ENCODE measurements at places on chromosomes 3 and 15.

DNA sequence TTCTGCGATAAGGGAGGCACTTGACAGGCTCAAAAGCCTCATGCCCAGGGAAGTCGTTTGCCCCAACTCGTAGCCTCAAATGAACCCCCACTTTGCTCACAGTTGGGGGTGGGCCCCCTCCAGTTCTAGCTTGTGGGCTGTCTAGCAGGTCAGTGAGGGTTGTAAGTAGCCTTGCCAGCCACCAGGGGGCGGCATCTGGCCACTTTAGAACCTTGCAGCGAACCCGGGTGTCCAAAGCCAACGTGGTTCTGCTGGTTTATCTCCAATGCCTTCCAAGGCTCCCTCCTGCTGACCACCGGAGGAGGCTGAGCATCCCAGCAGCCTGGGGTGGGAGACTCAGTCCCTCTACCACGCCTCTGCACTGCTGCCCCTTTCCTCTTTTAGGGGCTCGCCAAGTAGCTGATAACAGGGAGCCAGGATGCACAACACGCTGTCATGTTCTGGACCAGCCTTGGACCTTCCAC lies 9.2 kb upstream of the RBSN start:
- peak; percentile 62 for DNase-seq

- no peak for DNase-seq
Measured at GRCh38 chr3:159779883-159780282, 208.8 kb upstream of the IL12A start.

GRCh38 chr3:58058361-58059263 lies 50.4 kb downstream of the FLNB start:
- DNase-seq, result no peak

DNA sequence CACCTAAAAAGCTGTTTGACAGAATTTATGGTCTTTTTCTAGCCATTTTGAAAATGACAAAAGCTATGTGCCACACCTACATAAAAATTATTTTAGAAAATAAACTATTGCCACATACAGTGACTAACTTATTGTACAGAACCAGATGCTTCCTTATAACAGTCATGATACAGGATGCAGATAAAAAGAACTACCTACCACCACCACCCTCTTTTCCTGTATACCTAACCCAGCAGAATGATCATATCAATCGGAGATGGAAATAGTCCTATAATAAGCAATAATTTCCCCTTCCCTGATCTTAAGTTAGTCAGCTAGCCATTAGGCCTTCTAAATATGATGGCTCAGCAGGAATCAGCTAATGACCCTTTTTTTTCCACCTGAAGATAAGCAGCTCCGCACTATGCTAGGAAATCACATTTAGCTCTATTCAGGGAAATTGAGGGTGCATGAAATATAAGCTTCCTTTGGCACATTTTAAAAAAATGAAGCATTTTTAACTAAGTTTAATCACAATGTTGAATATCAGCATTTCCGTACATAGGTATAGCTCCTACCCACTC lies 155.5 kb upstream of the SETMAR start:
- no peak for DNase-seq

- peak; percentile 86 for DNase-seq
Measured at GRCh38 chr15:40762919-40763800, 708 bp upstream of the GCHFR start.

DNA sequence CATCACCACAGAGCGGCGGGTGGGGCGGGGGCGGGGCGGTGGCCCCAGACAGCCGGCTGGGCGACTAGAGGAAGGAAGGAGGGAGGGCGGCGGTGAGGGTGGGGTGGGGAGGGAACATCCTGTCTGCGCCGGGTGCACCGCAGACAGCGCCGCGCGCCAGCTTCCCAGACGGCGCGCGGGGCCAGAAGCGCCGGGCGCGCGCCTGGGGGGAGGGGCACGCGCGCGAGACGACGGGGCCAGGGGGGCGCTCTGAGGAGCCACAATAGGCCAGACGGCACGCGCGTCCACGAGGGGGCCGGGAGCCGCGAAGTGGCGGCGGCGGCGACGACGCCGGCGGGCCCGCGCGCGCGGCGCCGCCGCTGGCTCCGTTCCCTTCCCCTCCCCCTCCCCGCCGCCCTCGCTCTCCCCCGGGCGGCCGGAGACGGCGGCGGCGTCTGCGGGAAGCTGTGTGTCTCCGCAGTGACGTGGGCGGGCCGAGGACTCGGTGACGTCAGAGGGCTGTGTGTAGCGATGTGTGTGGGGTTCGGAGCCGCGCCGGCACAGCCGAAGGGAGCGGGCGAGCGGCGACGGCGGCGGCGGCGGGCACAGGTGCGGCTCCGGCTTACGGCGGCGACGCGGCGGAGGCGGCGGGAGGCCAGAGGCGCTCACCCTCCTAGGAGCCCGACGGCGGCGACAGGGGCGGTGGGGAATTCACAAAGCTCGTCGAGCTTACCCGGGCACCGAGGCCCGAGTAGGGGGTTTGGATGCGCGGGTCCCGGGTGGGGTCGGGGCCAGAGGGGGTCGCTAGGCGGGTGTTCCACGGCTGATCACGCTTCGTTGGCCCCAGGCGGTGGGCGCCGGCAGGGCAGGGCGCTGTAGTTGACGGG lies at the start of gene SKIL:
TSS of gene SKIL (plus strand) at position 540 of the 866 bp plus-strand sequence. CDS start 2,617 bp downstream, outside the sequence.
- DNase-seq, result peak; percentile 100
